D721Med (cell line): ENCODE measurements at places on chromosomes 2 and 18.

GRCh38 chr2:135317375-135317774 lies 213.6 kb downstream of the ZRANB3 start:
- no peak for DNase-seq

DNA sequence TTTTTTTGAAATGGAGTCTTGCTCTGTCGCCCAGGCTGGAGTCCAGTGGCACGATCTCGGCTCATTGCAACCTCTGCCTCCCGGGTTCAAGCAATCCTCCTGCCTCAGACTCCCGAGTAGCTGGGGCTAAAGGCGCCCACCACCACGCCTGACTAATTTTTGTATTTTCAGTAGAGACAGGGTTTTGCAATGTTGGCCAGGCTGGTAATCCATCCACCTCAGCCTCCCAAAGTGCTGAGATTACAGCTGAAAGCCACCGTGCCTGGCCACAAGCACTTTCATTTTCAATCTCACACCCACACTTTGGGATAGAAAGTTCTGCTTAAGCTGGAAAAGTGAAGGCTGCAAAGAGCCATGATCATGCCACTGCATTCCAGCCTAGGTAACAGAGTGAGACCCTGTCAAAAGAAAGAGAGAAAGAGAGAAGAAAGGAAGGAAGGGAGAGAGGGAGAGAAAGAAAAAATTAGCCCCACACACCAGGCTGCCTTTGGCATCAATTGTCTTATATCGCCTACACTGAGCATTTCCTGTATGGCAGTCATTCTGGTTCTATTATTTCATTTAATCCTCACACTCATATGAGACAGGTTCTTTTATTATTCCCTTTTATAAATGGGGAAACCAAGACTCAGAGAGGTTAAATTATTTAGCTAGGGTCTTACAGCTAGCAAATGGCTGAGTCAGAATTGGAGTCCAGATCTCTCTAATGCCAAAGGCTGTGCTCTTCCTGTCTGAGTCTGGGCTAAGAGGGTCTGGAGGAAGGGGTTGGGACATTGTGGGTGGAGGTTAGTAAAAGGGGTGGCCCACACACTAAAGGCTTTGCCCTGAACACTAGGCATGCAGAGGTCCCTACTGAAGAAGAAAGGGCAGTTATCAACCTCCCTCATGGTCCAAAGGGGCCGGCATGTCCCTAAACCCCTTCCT lies 37.9 kb upstream of the PKDCC start:
- no peak for DNase-seq

GRCh38 chr2:85852937-85853498 lies 35.8 kb downstream of the ST3GAL5 start:
- DNase-seq, result no peak

DNA sequence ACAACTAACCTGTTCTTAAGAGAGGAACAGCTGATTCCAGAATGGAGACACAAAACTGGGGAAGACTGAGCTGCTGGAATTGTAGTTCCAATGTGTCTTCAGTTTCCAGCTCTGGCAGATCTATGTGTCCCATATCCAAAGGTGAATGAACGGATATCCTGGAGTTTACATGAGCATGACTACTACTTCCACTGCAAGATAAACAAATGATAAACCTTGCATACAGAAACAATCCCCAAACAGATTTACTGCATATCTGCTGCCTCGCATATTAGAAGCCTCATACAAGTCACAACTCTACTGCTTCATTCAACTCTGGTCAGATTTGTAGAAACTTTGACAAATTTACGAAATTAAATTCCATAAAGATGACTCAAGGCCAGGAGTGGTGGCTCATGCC lies 15.0 kb downstream of the RTTN start:
- no peak for DNase-seq

- no peak for DNase-seq
Observed at GRCh38 chr18:49944663-49945062, 131.3 kb upstream of the ACAA2 start.

DNA sequence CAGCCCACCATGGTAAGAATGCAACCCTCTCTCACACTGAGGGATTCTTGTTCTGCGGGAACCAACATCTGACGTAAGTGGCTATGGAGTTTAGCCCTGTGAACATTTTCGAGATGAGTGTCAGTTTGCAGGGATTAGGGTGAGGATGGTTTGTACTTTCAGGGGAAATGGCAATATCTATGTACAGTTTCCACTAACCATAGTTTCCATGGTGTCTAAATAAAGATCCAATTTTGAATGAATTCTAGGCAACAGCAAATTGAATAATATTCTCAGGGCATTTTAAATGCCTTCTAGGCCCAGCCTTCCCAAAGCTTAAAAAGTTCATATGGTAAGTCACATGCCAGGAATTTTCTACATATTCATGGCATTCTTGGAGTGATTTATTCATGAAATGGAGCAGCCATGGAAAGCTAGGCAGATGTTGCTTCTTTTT lies 105.4 kb upstream of the MMADHC start:
- no peak for DNase-seq

GRCh38 chr2:150125708-150126107 lies 361.8 kb downstream of the RND3 start:
- DNase-seq, result no peak

GRCh38 chr2:237478979-237479378 lies 8.1 kb upstream of the MLPH start:
- DNase-seq, result no peak

GRCh38 chr2:236644502-236644911 lies 74.9 kb downstream of the ACKR3 start:
- DNase-seq, result no peak

GRCh38 chr2:59866436-59866835 lies 687.0 kb downstream of the BCL11A start:
- DNase-seq, result no peak

- DNase-seq, result no peak
Observed at GRCh38 chr18:23828426-23828825, 139.2 kb downstream of the LAMA3 start.

DNA sequence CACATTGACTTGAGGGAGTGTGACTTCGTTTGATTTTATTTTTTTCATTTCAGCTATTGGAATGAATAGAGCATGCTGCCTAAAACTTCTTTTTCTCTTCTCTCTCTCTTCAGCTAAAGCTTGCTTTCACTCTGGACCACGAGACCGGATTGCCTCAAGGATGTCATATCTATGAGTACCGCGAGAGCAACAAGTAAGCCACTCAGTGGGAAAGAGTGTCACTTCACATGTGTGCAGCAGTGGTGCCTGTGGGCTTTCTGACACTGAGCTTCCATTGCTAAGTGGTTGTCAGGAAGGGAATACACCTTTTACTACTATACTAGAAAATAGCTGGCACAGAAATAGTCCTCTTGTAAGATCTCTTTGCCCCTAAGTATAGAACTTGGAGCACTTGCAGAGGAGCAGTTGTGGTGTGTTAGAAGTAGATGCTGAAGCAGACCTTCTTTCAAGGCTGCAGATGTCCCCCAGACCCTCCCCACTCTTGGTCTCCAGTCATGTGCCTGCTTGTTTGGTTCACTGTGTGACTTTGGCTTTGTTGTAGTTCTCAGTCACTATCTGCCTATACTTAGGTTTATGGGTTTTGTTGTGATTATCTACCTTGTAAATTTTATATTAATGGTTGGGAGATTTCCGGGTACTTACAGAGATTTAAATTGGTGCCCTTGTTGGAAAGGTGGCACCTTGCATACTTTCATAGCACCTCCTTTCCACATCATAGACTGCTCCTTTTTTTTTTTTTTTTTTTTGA lies 78.5 kb upstream of the ALPP start:
- DNase-seq, result no peak

GRCh38 chr2:190920085-190920484 lies 39.5 kb downstream of the GLS start:
- no peak for DNase-seq

DNA sequence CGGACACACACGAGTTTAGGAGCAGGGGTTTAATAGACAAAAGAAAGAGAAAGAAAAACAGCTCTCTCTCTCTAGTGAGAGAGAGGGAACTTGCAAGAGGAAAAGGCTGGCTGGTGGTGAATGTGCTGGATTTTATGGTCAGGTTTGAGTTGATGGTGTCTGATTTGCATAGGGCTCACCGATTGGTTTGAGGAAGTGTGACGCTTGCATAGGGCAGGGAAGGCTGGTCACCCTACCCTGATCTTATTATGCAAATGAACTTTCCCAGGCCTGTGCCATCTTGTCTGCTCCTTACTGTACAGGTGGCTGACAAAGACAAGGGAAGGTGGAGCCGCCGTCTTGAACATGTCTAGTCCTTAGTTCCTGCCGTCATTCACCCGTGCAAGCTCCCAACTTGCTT lies 408.9 kb downstream of the RIT2 start:
- no peak for DNase-seq

GRCh38 chr18:63040788-63041410 lies 278.7 kb downstream of the BCL2 start:
- DNase-seq, result no peak

DNA sequence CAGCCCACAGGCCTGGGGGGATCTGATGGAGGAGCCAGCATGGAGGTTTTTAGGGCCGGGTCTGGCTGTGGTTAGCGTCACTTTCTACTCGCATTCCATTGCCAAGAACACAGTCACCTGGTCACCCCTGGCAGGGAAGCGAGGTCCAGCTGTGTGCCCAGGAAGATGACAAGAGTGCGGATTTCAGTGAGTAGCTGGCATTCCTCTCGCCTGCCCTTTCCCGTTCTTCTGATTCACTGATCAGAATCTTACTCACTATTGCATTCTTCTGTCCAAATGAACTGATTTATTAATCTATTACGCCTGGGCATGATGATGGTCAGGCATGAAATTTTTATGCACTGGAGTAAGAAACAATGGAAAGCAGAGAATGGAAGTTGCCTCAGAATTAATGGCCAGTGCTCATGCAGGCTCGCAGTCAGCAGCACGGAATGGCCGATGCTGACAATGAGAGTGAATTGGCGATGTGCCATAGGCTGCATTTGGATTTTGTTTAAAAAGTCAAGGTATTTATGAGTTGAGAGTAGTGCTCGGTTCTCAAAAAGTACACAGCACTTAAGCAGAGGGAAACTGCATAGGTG lies 76.4 kb upstream of the MGAT5 start:
- DNase-seq, result no peak

DNA sequence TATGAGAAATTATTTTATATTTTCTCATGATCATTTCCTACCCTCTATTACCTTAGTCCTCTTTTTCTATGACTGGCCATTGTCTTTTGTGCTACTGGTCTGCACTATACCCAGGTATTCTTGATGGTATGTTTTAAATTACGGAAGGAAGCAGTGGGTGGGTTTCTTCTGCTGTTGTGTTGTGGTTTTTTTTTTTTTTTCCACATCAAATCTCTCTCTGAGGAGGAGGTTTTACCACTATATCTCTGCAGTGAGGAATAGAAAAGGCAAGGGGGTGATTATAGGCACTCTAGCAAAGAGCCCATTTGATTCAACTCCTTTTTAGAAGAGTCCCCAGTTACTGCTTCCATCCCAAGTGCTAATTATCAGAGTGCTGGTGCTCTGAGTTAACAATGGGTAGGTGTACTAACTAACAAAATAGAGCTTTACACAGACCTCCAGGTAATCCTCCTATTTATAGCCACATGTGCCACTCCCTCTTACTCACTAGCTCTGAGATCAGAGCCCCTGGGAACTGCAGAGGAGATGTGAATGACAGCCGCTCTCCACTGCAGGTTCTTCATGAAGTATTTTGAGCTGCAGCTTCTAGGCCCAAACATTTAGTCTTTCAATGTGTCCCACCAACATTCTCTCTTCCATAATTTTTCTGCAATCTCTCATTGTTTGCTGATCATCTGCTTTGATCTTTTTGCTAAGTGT lies 301.6 kb upstream of the GULP1 start:
- DNase-seq, result no peak

- DNase-seq, result no peak
Observed at GRCh38 chr2:206855585-206856433, 83.5 kb upstream of the CPO start.

DNA sequence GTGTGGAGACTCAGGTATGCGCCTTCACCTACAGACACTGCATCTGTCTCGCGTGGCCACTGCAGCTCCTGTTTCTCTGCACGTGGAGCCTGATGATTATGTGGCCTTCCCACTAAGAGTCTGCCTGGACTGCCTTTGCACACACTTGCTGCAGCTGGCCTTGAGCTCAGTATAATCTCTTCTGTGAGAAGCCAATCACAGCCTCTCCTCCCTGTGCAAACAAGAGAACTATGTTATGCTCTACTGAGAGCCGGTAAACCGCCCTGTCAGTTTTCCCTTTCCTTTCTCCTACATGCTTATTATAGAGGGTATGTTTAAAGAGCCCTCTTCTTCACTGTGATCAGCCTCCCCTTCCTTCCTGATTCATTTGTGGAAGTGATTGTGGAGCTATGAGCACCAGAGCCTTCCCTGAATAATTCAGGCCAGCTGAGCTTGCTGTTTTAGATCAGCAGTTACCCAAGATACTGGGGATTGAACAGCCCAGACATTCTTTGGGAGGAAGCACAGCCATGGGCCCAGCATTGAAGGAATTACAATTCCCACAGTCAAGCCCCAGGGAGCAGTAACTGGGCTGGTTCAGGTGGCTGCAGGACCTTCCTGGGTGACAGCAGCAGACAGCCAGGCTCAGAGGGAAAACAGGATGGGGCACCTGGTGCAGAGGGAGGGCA lies 3.7 kb upstream of the TGFA start:
- peak; percentile 39 for DNase-seq

- no peak for DNase-seq
Observed at GRCh38 chr2:2653231-2653630, 322.2 kb upstream of the MYT1L start.

DNA sequence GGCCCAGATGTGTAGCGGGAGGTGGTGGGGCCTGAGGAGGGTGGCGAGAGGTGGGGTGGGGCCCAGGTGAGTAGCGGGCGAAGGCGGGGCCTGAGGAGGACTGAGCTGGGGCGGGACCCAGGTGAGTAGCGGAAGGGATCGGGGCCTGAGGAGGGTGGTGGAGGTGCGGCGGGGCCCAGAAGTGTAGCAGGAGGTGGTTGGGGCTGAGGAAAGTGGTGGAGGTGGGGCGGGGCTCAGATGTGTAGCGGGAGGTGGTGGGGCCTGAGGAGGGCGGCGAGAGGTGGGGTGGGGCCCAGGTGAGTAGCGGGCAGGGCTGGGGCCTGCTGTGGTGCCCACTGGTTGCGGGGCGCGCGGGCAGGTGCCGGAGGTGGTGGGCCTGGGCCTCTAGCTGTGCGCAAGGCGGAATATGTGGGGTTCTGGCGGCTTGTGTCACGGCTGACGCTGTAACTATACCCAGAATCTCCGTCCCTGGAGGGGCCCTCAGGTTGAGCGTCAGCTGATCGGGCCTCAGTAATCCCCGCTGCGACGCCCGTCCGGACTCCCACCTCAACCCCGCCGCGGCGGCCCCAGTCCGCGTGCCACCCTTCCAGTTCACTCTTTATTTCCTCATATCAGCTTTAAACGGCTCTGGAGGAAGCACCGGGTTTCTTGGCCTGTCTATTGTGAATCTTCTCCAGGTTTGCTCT lies 866 bp upstream of the SF3B6 start:
- no peak for DNase-seq

DNA sequence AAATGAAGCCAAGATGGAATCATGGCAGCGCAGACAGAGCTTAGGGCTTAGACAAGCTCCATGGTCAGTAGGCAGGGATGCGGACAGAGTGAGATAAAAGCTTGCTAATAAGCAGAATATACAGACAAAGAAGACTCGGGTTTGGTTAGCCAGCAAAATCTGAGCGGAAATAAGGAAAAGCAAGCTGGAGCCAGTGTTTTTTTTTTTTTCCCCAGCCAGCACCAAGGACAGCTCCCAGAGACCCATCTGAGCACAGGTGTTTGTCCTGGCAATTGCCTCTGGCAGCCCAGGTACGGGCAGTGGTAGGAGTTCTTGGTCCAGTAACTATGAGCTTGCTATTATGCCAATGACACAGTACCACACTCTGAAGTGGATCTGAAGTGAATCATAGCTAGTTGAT lies 187.6 kb downstream of the ADCYAP1 start:
- no peak for DNase-seq
